RPMI8226 (cell line): ENCODE measurements at places on chromosomes 1 and 21.

GRCh38 chr1:198465201-198466144, 75.0 kb downstream of the ATP6V1G3 start:
- DNase-seq: peak; percentile 52

- no peak for DNase-seq
Measured at GRCh38 chr1:30323352-30323751, 400.0 kb downstream of the MATN1 start.

GRCh38 chr1:97603776-97604175, 317.1 kb downstream of the DPYD start:
- no peak for DNase-seq

GRCh38 chr21:29777160-29777559, 162.6 kb downstream of the GRIK1 start:
- no peak for DNase-seq

GRCh38 chr1:160216301-160216700, 11.1 kb downstream of the PEA15 start:
- no peak for DNase-seq
